Activated T-helper 1 cell treated with anti-CD3 and anti-CD28 coated beads, Interleukin-12 subunit alpha, Interleukin-12 subunit beta, Interleukin-2, Interleukin-4 antibody, amounts not matched to agents 30 ng/mL and 10 ng/mL and 1 ng/mL, durations not matched to agents 14 hours and 24 hours and 36 hours (primary cell): ENCODE measurements at places on chromosomes 2 and 18. TPM values are rescaled to one million over a fixed set of nuclear protein-coding genes. Genes with fewer than 3 reads are reported as not detected.

The PRKAG3 gene
- total RNA-seq = not detected in 2 replicates

The CCDC141 gene
- 0.78 and 1.2 TPM in 2 replicates for total RNA-seq

The NTSR2 gene
- not detected in 2 replicates for total RNA-seq

The ALLC gene
- not detected in 2 replicates for total RNA-seq

The GRB14 gene
- total RNA-seq = not detected in 2 replicates

The YES1 gene
- total RNA-seq = 18.5 and 18.9 TPM in 2 replicates

The OSR1 gene
- total RNA-seq = not detected in 2 replicates

- no peak overlapping the region for H3K4me3 ChIP-seq
- no peak overlapping the region for H3K27ac ChIP-seq
- H3K36me3 ChIP-seq = no peaks in the 10 kb centered on the region
- H3K4me1 ChIP-seq = no peaks in the 10 kb centered on the region
- DNase-seq = no peak
- H3K27me3 ChIP-seq = peaks cover 3% of the 10 kb centered on the region
Measured at GRCh38 chr2:117862459-117862858, 48.0 kb downstream of the DDX18 start.

GRCh38 chr2:105806996-105807395, 62.3 kb downstream of the NCK2 start:
- no peak for DNase-seq
- no peaks in the 10 kb centered on the region for H3K27me3 ChIP-seq
- no peak overlapping the region for H3K27ac ChIP-seq
- H3K4me3 ChIP-seq = no peak overlapping the region

GRCh38 chr2:186639939-186640338, 50.1 kb downstream of the ITGAV start:
- H3K27me3 ChIP-seq = no peaks in the 10 kb centered on the region
- H3K36me3 ChIP-seq = peaks cover 3% of the 10 kb centered on the region
- no peak for DNase-seq
- no peak overlapping the region for H3K4me3 ChIP-seq

GRCh38 chr2:109218792-109219126, 89.8 kb downstream of the SH3RF3 start:
- H3K36me3 ChIP-seq = peaks cover 2% of the 10 kb centered on the region
- no peak for DNase-seq
- no peak overlapping the region for H3K4me3 ChIP-seq
- peaks cover 43% of the 10 kb centered on the region for H3K27me3 ChIP-seq
- no peak overlapping the region for H3K27ac ChIP-seq

- H3K4me3 ChIP-seq = no peak overlapping the region
- H3K36me3 ChIP-seq = peaks cover 3% of the 10 kb centered on the region
- no peak overlapping the region for H3K27ac ChIP-seq
- H3K4me1 ChIP-seq = peaks cover 34% of the 10 kb centered on the region
- DNase-seq = no peak
Measured at GRCh38 chr18:54393648-54394294, 36.1 kb downstream of the C18orf54 start.

DNA sequence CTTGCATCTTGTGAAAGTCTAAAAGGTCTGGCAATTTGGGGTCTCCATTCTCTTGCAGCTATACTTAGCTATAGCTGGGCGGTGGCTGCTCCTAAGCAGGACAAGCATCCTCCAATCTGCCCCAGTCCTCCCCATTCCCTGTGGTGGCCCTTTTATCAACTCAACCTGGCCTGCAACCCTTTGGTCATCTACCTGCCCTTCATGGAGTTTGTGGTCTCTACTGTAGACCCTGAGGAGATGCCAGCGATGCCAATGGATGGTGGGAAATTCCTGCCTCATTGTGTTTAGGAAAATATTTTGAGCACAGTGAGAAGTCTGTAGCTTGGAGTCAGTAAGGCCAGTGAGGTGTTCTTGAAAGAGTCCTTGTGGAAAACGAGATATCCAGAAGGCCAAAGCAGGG, 143.4 kb downstream of the CAPN13 start:
- H3K27ac ChIP-seq = no peak overlapping the region
- H3K4me1 ChIP-seq = no peaks in the 10 kb centered on the region
- no peak overlapping the region for H3K4me3 ChIP-seq
- peaks cover 2% of the 10 kb centered on the region for H3K27me3 ChIP-seq
- H3K36me3 ChIP-seq = no peaks in the 10 kb centered on the region
- DNase-seq = no peak

- H3K36me3 ChIP-seq = no peaks in the 10 kb centered on the region
- no peaks in the 10 kb centered on the region for H3K4me1 ChIP-seq
- DNase-seq = no peak
- H3K4me3 ChIP-seq = no peak overlapping the region
- peaks cover 37% of the 10 kb centered on the region for H3K27me3 ChIP-seq
- H3K27ac ChIP-seq = no peak overlapping the region
Measured at GRCh38 chr2:215417400-215417951, 18.4 kb downstream of the FN1 start.

- no peak for DNase-seq
- H3K4me1 ChIP-seq = no peaks in the 10 kb centered on the region
- no peaks in the 10 kb centered on the region for H3K36me3 ChIP-seq
- no peak overlapping the region for H3K4me3 ChIP-seq
- no peaks in the 10 kb centered on the region for H3K27me3 ChIP-seq
Measured at GRCh38 chr2:228627510-228627909, 446.0 kb upstream of the SPHKAP start.

- no peak overlapping the region for H3K27ac ChIP-seq
- no peaks in the 10 kb centered on the region for H3K36me3 ChIP-seq
- H3K4me3 ChIP-seq = no peak overlapping the region
- H3K27me3 ChIP-seq = peaks cover 5% of the 10 kb centered on the region
- peak; percentile 30 for DNase-seq
Measured at GRCh38 chr2:220687231-220687843, 884.8 kb downstream of the EPHA4 start.

DNA sequence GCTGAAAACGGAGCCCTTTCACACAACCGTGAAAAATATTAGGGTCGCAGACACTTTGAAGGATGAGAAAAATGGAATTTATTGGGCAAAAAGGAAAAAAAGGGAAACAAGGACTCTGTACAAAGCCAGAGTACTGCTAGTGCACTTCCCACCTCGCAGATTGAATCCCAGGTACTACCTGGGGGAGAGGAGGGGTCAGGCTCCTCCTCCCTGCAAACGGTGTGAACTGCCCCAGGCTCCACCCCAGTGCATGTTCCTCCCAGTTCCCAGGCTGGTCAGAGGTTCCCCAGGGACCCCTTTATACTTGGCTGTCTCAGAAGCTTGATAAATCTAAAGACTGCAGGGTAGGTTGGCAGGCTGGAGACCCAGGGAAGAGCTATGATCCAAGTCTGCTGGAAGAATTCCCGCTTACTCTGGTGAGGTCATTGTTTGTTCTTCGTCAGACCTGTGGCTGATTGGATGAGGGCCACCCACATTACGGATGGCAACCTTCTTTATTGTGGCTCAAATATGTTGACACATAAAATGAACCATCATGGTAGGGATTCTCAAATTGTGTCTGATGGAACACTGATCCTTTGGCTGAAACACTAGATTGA, 290.4 kb upstream of the POU3F3 start:
- DNase-seq = no peak
- H3K36me3 ChIP-seq = no peaks in the 10 kb centered on the region
- H3K4me3 ChIP-seq = no peak overlapping the region
- H3K27me3 ChIP-seq = no peaks in the 10 kb centered on the region
- no peak overlapping the region for H3K27ac ChIP-seq

DNA sequence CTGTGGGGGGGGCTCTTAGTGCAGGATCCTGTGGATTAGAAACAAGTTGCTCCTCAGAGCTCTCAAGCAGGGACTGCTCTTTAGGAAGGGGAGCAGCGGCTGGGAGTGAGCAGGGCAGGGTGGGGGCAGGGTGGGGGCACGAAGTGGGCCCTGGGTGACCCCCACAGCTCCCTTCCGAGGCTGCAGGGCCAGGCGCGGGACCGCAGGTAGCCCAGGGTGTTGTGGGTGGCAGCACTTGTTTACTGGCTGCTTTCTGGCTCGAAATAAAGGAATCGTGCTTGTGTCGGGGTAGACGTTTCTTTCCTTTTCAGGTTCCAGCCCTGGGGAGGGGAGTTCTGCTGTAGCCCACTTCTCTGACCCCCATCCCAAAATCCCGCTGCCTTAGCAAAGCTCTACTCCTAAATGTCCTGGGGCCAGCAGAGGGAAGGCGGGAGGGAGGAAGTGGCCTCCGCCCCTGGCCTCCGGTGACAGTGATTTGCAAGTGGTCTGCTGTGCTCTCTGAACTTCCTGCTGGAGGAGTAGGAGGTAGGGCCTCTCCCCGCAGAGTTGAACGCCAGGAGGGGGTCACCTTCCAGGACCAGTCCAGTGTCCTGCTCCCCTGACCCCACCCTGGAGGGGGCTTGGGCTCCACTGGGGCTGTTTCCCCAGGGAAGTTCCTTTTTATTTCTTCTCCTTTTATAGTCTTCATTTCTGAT, 8.3 kb downstream of the NEU4 start:
- peaks cover 7% of the 10 kb centered on the region for H3K4me1 ChIP-seq
- no peak overlapping the region for H3K4me3 ChIP-seq
- DNase-seq = no peak
- H3K27me3 ChIP-seq = no peaks in the 10 kb centered on the region
- no peaks in the 10 kb centered on the region for H3K36me3 ChIP-seq

- no peaks in the 10 kb centered on the region for H3K36me3 ChIP-seq
- H3K4me1 ChIP-seq = no peaks in the 10 kb centered on the region
- no peak overlapping the region for H3K27ac ChIP-seq
- DNase-seq = no peak
- peaks cover 4% of the 10 kb centered on the region for H3K27me3 ChIP-seq
Measured at GRCh38 chr18:58334061-58334460, 290.0 kb downstream of the NEDD4L start.

GRCh38 chr2:3340144-3340543, 37.5 kb downstream of the EIPR1 start:
- H3K36me3 ChIP-seq = peaks cover 18% of the 10 kb centered on the region
- no peak overlapping the region for H3K4me3 ChIP-seq
- no peaks in the 10 kb centered on the region for H3K27me3 ChIP-seq
- H3K27ac ChIP-seq = no peak overlapping the region
- H3K4me1 ChIP-seq = peaks cover 6% of the 10 kb centered on the region
